ENCODE measurements at places on chromosomes 3 and 15.

DNA sequence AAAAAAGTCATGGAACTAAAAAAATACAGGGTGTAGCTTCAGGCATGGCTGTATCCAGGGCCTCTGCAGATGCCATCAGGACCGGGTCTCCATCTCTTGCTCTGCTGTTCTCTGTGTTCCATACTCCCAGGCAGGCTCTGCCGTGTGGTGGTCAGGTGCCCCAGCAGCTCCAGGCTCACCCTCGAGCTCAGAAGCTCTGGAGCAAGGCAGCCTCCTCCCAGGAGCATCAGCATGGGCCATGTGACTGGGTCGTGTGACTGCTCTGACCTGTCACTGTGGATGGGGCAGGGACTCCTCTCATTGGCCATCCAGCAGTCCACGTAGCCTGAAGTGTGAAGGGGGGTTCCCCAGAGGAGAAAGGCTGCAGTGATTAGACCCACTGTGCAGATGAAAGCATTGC, 8.5 kb downstream of the FBLN2 start:
- DNase-seq = no peak

DNA sequence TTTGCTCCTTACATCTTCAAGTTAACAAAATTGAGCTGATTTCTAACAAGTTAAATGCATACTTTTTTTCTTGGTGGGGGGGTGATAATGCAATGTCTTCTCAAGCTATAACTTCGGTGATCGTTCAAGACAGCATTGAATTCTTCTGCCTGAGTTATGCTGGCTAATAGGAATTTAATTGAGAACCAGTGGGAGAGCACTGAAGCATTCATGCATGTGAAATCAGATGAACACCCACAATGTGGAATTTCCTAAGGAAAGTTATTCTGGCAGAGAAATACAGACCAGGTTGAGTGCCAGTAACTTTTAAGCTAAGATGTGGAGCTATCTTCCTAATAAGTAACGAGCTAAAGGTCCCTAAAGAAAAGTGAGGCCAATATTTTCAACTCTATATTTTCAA, 3.0 kb downstream of the SPATA16 start:
- DNase-seq = no peak

- no peak for DNase-seq
Observed at GRCh38 chr3:14414846-14415464, 12.5 kb downstream of the SLC6A6 start.

DNA sequence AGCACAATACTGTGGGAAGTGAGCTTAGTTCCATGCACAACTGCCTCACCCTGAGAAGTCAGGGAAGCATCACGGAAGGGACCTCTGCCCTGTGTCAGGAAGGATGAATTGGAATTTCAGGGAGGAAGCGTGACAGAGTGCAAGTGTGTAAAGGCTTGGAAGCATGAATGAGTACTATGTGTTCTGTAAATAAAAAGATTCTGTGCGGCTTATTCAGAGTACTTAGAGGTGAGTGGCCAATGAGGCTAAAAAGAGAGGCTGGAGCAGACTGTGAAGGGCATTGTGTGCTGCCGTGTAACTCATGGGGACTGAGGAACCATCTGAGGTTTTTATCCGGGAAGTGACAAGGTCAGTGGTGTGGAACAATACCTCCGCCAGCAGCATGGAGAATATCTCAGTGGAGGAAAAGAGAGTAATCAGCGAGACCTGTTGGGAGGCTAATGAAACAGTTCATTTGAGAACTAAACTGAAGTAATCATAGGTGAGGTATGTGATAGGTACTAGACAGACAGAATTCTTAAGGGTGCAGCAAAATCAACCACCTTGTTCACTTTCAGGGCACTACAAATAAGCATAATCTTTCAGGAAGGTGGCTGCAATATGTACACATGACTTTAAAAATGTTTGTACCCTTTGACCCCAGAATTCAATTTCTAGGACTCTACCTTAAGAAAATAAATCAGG, 64.9 kb upstream of the SPRED1 start:
- DNase-seq = no peak

DNA sequence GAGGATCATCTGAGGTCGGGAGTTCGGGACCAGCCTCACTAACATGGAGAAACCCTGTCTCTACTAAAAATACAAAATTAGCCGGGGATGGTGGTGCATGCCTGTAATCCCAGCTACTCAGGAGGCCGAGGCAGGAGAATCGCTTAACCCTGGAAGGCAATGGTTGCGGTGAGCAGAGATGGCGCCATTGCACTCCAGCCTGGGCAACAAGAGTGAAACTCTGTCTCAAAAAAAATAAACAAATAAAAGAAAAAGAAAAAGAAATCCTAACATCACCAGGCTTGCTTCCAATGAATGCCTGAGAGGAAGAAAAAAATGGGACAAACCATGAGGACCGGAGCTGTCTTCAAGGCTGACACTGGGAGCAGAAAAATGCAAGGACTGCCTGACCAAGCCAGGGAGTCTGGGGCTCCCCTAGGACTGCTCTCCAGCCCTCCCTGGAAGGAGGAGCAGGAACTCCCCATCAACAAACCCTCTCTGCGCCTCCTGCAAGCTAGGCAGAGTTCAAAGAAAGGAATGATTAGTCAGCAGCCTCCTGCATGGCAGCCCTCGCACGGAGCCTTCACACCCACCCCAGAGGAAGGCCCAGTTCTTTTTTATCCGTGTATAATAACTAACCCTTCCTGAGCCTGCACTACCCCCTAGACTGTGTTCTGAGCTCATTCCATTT, 55.4 kb downstream of the NUP210 start:
- DNase-seq = no peak

DNA sequence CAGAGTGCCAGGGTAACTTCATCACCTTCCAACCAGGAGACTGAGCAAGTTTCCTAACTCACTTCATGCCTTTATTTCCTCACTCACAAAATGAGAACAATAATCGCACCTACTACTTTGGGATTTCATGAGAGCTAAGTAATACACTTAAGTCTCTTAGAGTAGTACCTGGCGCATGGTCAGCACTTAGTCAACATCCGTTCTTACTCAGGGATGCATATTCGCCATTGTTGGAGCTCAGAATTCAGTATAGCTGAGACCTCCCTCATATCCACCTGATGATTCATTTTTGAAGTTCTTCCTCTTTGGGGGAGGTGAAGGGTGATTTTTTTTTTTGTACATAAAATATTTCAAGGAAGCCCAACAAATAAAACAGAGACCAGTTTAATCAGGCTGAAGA, 188.2 kb downstream of the AGBL1 start:
- DNase-seq = no peak
